Endothelial cell (in vitro differentiated cells): ENCODE measurements at places on chromosomes 7 and 10.

GRCh38 chr10:3281941-3282673 lies 109.5 kb upstream of the PITRM1 start:
- no peak overlapping the region for H3K4me3 ChIP-seq
- peaks cover 32% of the 10 kb centered on the region for H3K4me1 ChIP-seq

DNA sequence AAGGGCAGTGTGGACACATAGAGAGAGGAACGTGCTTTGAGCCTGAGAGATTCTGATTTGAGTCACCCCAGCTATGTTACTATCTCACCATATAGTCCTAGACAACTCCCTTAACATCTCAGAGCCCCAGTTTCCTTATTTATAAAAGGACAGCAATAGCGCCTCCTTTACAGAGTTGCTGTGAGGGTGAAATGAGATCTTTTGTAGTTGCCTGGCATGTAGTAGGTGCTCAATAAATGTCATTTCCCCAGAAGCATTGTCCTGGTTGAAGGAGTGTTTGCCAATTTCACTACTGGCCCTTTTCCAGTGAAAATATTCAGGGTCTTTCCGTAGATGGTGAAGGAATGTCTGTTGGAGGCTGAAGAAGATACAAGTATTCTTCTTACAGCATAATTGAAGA lies 51.3 kb upstream of the FAM180A start:
- peaks cover 3% of the 10 kb centered on the region for H3K27me3 ChIP-seq
- H3K36me3 ChIP-seq, result peaks cover 6% of the 10 kb centered on the region
- H3K27ac ChIP-seq, result no peak overlapping the region
- H3K4me3 ChIP-seq, result no peak overlapping the region
- peaks cover 7% of the 10 kb centered on the region for H3K4me1 ChIP-seq

DNA sequence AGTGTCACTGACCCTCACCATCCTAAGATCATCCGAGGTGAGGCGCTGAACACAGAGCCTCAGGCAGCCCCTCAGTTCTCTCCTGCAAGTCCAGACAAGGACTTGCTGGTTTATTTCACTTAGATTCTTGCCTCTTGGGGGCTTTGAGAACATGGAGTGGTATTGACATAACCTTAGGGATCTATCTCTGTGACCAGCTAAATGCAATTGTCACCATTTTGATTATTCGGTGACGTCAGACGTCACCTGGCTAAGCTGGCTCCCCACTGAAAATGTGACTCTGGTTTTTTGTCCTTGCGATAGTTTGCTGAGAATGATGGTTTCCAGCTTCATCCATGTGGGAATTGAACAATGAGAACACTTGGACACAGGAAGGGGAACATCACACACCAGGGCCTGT lies 49.2 kb upstream of the SFMBT2 start:
- no peak for DNase-seq
- no peaks in the 10 kb centered on the region for H3K27me3 ChIP-seq
- no peak overlapping the region for H3K27ac ChIP-seq
- peaks cover 20% of the 10 kb centered on the region for H3K4me1 ChIP-seq

GRCh38 chr7:138429577-138430250 lies 30.3 kb upstream of the TRIM24 start:
- H3K27ac ChIP-seq, result no peak overlapping the region
- DNase-seq, result no peak
- peaks cover 28% of the 10 kb centered on the region for H3K36me3 ChIP-seq
- peaks cover 10% of the 10 kb centered on the region for H3K27me3 ChIP-seq
- H3K4me3 ChIP-seq, result peak overlapping the region; percentile 65

DNA sequence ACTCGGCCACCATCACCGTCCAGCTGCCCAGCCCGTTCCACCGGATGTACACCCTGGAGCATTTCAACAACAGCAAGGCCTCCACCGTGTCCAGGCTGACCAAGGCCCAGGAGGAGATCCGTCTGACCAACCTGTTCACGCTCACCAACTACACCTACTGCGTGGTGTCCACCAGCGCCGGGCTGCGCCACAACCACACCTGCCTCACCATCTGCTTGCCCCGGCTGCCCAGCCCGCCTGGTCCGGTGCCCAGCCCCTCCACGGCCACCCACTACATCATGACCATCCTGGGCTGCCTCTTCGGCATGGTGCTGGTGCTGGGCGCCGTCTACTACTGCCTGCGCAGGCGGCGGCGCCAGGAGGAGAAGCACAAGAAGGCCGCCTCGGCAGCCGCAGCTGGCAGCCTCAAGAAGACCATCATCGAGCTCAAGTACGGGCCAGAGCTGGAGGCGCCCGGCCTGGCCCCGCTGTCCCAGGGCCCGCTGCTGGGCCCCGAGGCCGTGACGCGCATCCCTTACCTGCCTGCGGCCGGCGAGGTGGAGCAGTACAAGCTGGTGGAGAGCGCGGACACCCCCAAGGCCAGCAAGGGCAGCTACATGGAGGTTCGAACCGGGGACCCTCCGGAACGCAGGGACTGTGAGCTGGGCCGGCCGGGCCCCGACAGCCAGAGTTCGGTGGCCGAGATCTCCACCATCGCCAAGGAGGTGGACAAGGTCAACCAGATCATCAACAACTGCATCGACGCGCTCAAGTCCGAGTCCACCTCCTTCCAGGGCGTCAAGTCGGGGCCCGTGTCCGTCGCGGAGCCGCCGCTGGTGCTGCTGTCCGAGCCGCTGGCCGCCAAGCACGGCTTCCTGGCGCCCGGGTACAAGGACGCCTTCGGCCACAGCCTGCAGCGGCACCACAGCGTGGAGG lies 75.8 kb downstream of the ELFN1 start:
- no peak overlapping the region for H3K4me3 ChIP-seq
- peaks cover 5% of the 10 kb centered on the region for H3K27me3 ChIP-seq
- no peaks in the 10 kb centered on the region for H3K4me1 ChIP-seq
- no peak for DNase-seq

- H3K36me3 ChIP-seq, result no peaks in the 10 kb centered on the region
- DNase-seq, result peak; percentile 70
- H3K27me3 ChIP-seq, result peaks cover 2% of the 10 kb centered on the region
- H3K4me3 ChIP-seq, result no peak overlapping the region
- no peaks in the 10 kb centered on the region for H3K4me1 ChIP-seq
Observed at GRCh38 chr7:47266131-47266706, 315.7 kb downstream of the TNS3 start.

- H3K4me1 ChIP-seq, result no peaks in the 10 kb centered on the region
- no peak overlapping the region for H3K4me3 ChIP-seq
- no peak overlapping the region for H3K27ac ChIP-seq
- H3K27me3 ChIP-seq, result no peaks in the 10 kb centered on the region
- DNase-seq, result no peak
Observed at GRCh38 chr10:86004337-86004736, 362.3 kb downstream of the GRID1 start.

DNA sequence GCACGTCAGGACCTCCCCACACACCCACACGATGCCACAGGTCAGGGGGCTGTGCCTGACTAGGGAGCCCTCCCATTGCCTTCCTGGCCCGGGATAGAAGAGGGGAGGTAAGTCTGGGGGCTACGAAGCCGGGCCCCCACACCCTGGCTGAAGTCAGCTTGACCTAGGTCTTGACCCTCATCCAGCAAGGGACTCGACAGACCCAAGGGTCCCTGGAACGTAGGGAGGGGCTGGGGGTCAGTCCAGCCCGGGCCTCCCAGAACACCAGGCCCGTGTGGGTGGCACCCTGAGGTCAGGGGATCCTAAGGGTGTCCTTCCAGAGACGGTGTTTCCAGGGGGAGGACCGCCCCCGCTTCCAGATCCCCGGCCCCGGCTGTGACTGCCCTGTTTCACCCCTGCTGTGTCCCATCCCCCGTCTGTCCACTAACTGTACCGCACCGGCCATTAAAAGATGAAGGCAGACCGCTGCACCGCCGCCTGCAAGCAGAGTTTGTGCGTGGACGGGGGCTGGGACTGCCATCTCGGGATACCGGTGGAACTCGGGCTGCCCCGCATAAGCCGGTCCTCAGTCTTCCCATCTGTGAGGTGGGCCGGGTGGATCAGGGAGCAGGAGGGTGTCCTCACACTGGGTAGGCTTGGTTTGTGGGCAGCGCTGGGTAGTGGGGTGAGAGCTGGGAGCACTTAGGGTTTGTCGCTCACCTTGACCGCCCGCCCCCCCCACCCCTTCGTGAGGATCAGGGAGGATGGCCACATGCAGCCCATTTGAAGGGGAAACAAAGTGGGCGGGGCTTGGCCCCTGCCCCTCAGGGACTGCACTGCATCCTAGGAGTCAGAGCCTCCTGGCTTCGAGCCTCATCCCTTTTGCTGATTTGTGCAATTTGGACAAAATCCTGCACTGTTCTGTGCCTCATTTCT lies 21.1 kb downstream of the SLC29A4 start:
- H3K36me3 ChIP-seq, result peaks cover 5% of the 10 kb centered on the region
- peaks cover 13% of the 10 kb centered on the region for H3K27me3 ChIP-seq
- no peak for DNase-seq

DNA sequence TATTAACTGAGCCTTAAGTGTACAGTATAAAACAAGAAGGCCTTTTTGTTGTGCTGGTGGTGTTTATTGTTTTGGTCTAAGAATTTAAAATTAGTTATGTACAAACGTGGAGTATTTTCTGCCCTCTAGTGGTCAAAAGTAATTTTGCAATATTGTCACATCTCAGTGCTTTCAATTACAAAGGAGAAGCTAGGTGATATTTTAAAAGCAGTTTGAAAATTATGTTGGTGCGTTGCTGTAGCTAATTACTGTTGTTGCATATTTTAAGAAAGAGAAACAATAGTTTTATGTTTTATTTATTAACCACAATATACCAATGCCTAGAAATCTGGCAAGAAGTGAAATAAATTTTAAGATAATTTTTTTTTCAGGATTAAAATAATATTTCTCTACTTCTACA lies 11.4 kb downstream of the NPVF start:
- peaks cover 5% of the 10 kb centered on the region for H3K27me3 ChIP-seq
- no peak overlapping the region for H3K4me3 ChIP-seq
- H3K36me3 ChIP-seq, result no peaks in the 10 kb centered on the region
- H3K4me1 ChIP-seq, result no peaks in the 10 kb centered on the region

DNA sequence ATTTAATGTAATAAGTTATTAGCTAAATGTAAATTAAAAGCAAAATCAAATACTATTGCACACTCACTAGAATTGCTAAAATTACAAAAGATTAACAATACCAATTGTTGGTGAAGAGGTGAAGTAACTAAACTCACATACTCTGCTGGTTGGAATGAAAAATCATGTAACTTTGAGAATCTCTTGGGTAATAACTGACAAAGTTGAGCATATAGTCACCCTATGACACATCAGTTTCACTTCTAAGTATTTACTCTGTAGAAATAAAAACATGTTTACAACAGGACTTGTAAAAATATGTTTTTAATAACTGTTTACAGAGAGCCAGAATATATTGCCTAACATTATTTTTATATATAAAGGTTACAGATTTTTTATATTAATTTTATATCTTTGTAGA lies 33.6 kb downstream of the CNTNAP2 start:
- no peak for DNase-seq
- H3K27ac ChIP-seq, result no peak overlapping the region
- no peaks in the 10 kb centered on the region for H3K36me3 ChIP-seq
- H3K4me3 ChIP-seq, result no peak overlapping the region

GRCh38 chr10:63718421-63718820 lies 197.2 kb downstream of the REEP3 start:
- H3K36me3 ChIP-seq, result no peaks in the 10 kb centered on the region
- no peak overlapping the region for H3K4me3 ChIP-seq
- H3K4me1 ChIP-seq, result peaks cover 71% of the 10 kb centered on the region
- H3K27ac ChIP-seq, result peak overlapping the region; percentile 51

DNA sequence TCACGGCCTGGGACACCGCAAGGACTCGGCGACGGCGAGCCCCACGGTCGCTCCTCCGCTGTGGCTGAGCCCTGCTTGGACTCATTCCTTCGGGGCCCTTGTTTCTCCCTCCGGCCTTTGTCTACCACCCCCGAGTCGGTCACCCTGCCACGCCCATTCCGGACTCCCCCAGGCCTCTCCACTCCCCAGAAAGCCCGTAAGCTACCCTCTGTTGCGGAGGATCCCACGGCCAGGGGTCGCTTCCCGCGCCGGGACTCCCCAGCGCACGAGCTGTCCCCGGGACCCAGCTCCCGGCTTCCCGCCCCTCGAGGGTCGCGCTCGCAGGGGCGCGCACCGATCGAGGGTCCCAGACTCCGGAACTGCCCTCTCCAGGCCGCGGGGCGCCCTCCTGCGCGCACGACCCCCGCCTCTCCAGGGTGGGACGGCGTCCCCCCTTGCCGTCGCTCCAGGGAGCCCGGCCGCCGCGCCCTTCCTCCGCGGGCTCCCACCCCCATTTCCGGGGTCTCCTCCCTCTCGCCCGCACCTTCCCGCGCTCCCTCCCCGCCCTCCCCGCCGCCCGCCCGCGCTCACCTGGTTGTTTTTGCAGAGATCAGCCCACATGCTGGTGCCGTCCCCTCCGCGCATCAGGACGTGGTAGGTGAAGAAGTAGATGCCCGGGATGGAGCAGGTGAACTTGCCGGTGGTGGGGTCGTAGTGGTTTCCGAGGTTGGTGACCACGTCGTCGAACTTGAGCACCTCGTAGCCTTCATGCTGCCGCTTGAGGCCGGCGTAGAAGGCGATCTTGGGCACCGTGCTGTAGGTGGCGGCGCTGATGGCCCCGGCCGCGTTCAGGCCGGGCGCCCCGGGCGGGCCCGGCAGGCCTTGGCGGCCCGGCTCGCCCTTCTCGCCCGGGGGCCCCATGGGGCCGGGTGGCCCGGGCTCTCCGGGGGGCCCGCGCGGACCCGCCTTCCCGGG lies 1.5 kb downstream of the C1QL3 start:
- no peaks in the 10 kb centered on the region for H3K36me3 ChIP-seq
- H3K4me1 ChIP-seq, result peaks cover 7% of the 10 kb centered on the region
- H3K27ac ChIP-seq, result no peak overlapping the region
- peaks cover 13% of the 10 kb centered on the region for H3K27me3 ChIP-seq

- no peaks in the 10 kb centered on the region for H3K36me3 ChIP-seq
- no peak overlapping the region for H3K4me3 ChIP-seq
- H3K27ac ChIP-seq, result no peak overlapping the region
- peaks cover 2% of the 10 kb centered on the region for H3K27me3 ChIP-seq
- no peak for DNase-seq
- H3K4me1 ChIP-seq, result no peaks in the 10 kb centered on the region
Observed at GRCh38 chr10:15563246-15563645, 156.5 kb downstream of the ITGA8 start.

DNA sequence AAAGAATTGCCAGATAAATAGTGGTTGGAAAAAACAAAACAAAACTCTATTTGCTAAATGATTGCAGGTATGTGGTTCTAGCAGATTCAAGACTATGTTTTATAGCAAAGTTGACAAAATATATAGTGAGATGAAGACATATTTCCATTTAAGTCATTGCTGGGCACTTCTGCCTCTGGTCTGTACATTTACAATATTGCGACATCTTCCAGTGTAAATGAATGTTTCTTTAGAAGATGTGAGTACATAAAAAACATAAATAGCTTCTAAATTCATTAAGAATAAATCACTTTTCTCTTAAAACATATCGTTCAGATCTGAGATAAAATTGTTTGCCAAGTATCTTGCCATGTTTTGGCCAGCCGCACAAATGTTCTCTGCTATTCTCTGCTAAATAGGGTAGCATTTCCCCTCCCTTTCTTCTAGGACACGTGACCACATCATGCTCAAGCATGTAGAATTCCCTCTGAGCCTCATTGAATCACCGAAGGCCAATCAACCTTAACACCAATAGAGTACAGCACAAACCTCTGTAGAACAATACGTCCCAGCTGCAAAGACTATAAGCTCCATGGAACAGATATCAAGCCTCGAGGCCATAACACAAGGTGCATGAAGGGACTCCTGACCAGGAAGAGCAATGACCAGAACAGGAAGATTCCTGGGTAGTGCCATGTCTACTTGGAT lies 1173.3 kb downstream of the GATA3 start:
- no peaks in the 10 kb centered on the region for H3K36me3 ChIP-seq
- DNase-seq, result no peak
- H3K27ac ChIP-seq, result no peak overlapping the region
- H3K4me1 ChIP-seq, result no peaks in the 10 kb centered on the region
- H3K27me3 ChIP-seq, result no peaks in the 10 kb centered on the region
- no peak overlapping the region for H3K4me3 ChIP-seq

GRCh38 chr10:4001811-4002210 lies 216.8 kb upstream of the KLF6 start:
- peaks cover 2% of the 10 kb centered on the region for H3K27me3 ChIP-seq
- H3K4me3 ChIP-seq, result no peak overlapping the region
- H3K4me1 ChIP-seq, result peaks cover 8% of the 10 kb centered on the region
- no peak for DNase-seq
- no peak overlapping the region for H3K27ac ChIP-seq
